Activated T-cell treated with anti-CD3 and anti-CD28 coated beads, Interleukin-2, amount 50 U/mL, for 24 hours (primary cell): ENCODE measurements at places on chromosomes 13 and 19.

DNA sequence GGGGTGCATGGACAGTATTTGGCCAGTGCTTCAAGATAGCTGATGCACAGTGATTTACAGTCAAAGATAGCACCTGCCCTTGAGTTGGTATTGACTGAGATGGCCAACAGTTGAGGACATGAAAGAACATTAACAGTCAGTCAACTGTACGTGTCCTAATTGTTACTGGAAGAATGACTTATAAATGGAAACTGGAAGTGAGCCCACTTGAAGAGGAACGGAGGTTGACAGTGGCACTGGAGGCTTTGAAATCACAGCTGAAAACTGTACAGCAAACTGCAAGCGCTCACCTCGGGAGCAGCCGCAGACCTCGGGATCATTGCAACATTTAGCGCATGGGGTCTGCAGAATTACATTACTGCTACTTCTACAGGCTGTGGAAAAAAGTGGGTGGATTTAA lies 77.1 kb downstream of the GGACT start:
- no peak for DNase-seq

DNA sequence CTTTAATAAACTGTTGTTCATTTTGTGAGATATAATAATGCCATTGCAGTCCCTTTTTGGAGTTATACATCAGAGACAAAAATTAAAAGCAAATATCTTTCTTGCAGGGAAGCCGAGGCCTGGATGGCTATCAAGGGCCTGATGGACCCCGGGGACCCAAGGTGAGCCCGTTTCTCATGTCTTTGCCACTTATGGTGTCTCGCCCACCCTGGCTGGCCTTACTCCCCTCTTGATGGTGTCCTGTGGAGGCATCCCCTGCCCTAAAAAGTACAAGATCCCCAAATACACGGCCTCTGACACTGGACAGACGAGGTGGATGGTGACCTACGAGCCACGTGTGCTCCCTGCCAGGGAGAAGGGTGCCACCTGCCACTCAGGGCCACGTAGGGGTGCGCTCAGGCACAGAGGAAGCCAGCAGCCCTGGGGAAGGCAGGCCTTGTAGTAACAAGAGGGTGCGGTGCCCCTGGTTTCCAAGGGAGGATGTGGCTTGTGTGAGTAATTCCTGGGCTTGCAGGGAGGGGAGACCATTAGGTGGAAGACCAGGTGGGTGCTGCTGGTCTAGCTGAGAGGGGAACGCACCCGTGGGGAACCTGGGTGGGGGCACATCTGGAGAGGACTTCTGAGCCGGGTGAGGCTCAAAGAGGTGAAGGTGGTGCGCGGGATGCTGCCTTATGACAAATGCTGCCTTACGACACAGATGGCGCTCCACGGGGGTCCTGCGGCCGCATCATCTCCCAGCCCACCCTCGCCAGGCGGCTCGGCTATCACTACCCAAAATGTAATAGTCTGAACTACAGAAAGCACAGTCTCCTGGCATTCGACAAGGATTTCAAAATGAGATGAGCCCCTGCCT lies 115.6 kb downstream of the RAB20 start:
- no peak for DNase-seq

GRCh38 chr19:42422901-42423461 lies 4.2 kb downstream of the LIPE start:
- peak; percentile 76 for DNase-seq

DNA sequence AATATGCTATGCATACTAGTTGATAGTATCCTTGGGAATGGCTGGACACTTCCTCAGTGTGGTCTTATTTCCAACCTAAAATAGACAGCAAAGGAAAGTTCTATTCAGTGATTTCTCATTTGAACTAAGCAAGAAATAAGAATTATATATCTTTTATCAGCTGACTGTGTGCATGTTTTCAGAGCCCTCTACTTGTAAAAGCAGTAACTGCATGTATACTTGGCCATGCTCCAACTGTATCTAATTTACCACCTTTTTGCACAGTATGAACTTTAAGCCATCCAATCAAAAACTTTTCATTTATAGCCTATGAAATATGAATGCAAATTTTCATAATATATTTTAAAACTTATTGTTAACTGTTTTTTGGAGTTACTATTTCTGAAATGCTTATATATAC lies 136.4 kb upstream of the PCDH9 start:
- no peak for DNase-seq

- no peak for DNase-seq
Observed at GRCh38 chr13:47999973-48000372, 1.1 kb downstream of the SUCLA2 start.
